ENCODE measurements at places on chromosomes 5 and 9.

GRCh38 chr5:16456103-16456832, 9.3 kb downstream of the ZNF622 start:
- DNase-seq = no peak

- DNase-seq = no peak
Observed at GRCh38 chr9:28301281-28301680, 728.0 kb upstream of the C9orf72 start.

GRCh38 chr5:127216898-127217675, 73.5 kb upstream of the MEGF10 start:
- no peak for DNase-seq

DNA sequence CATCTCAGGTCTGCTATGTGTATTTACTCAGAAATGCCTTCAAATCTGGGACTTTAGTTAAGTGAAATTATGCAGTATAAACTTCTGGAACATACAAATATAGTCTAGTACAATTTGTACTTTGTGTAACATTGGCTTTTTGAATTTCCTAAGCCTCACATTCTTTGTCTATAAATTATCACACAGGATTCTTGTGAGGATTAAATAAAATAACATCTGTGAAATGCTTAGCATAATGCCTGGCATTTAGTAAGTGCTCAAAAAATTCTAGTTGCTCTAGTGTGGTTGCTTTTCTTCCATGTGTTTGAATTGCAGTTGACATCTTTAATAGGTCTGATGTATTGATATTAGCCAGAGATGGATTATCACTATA, 2.6 kb downstream of the HMMR start:
- no peak for DNase-seq

DNA sequence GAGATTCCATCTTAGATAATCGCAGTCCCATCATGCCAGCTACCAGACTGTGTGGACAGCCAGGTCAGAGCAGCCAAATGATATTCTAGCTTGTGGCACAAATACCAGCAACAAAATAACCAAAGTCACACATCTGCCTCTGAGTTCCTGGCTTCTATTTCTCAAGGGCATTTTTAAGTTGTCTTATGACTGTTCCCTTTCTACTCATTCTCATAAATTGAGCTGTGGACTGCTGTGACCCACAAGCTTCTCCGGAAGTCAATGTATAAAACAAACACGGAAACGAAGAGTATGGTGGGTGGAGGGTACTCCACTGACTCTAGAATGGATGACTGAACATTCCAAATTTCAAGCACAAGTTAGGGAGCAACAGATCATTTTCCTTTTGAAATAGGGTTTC, 43.9 kb downstream of the PDCD1LG2 start:
- DNase-seq = no peak

GRCh38 chr9:96135076-96135752, 166.8 kb downstream of the HSD17B3 start:
- DNase-seq = no peak

DNA sequence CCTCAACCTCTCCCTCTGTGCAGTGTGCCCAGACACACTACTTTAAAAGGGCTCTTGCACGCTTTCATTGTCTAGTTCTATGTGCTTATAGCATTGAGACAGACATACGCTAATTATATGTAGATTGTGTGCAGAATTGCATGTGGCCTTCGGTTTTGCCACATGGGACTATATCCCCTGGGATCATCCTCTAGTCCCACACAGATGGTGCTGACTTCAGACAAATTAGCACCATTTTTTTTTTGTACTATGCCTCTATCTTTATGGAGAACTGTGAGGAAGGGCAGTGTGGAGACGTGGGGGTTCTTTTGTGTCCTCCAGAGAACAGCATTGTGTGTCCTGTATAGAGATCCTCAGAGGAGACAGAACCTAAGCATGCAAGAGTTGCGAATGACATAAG, 29.3 kb downstream of the PAPPA start:
- DNase-seq = no peak

DNA sequence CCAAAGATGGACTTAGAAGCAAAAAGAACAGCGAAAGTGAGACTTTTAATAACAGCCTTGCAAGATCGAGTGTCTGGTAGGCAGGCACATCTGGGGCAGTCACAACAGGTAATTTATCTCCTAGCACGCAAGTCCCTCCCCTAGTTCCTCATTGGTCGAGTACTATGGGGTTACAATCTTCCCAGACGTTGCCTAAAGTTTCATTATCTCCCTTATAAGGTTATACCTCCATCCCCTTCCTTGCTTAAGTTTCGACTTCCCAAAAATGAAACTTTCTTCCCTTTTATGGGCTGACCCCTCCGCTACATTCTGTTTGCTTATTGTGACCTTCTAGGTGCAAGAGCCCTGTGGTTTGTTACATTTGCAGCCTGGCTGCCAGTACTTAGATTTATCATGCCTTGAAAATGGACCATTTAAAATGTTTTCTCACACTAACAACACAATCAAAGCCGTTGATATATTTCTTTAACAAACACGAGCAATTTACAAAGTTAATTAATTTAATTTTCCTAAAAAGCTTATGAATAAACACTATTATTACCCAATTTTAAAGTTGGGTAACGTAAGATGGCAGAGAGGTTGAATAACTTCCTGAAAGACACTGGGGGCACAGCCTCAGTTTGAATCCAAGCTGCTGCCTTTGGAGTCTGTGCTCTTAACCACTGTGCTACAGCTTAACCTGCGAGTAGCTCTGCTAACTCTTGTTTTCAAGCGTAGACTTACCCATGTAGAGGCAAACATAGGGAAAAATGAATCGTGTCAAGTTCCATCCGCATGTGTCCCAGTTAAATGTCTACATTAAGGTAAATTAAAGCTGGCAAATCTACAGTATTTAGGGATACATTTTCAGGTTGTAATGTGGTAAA, 91.7 kb downstream of the EDIL3 start:
- DNase-seq = no peak

GRCh38 chr9:105073147-105073546, 145.2 kb upstream of the ABCA1 start:
- no peak for DNase-seq

DNA sequence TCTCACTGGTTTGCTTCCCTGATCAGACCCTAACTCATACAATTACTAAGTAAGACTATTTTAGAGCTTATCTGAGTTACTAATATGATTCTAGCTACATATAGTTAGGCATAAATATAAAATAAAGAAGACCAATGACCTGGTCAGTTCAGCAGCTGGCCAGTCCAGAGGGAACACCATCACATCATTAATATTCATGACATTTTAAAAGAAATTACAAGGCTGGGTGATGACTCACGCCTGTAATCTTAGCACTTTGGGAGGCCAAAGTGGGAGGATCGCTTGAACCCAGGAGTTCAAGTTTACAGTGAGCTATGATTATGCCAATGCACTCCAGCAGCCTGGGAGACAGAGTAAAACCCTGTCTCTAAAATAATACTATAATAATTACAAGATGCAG, 37.0 kb upstream of the CDC42SE2 start:
- DNase-seq = no peak

GRCh38 chr5:133295520-133295919, 243.7 kb downstream of the HSPA4 start:
- DNase-seq = no peak

- no peak for DNase-seq
Observed at GRCh38 chr5:113489299-113489698, 1.0 kb upstream of the MCC start.
